Cortex of kidney (tissue), 1 donor: ENCODE measurements at places on chromosomes 6 and 20.

DNA sequence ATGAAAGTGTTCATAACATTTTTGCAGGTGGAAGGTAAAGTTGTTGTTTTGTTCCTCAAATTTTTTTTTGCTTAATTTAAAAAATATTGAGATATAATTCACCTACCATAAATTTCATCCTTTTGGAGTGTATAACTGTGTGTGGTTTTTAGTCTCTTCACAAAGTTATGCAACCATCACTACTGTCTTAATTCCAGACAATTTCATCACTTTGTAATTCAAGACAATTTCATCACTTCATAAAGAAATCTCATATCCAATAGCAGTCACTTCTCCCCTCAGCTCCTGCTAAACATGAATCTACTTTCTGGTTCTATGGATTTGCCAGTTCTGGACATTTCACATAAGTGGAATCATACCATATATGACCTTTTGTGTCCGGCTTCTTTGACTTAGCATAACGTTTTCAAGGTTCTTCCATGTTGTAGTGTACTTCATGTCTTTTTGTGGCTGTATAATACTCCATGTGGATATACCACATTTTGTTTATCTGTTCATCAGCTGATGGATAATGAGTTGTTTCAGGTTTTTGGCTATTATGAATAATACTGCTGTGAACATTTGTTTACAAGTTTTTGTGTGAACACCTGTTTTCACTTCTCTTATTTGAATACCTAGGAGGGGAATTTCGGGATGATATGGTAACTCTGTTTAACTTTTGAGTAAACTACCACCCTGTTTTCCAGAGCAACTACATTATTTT, 18.8 kb downstream of the ZFAND3 start:
- no peak for DNase-seq

- no peak for DNase-seq
These were observed 67.0 kb downstream of the RIPOR2 start for GRCh38 chr6:24868765-24869164.

- DNase-seq: no peak
These were observed 2.2 kb downstream of the IFNGR1 start for GRCh38 chr6:137216875-137217553.

GRCh38 chr6:35839019-35839418, 33.9 kb downstream of the LHFPL5 start:
- no peak for DNase-seq

DNA sequence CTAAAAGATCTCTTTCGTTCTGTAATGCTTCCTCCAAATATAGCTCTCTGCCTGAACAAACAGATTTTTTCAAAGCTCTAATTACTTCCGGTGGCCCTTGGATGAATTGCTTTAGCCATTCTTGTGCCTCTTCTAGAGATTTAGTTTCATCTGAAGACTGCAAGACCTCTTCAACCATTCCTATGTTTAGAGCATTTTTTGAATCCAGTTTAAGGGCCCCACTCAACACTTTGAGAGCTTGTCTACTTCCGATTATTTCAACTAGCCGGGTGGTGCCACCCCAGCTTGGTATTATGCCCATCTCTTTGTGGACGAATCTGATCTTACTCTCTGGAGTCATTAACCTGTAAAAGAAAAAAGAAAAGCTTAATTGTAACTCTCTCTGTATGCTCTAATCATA, 23.3 kb downstream of the RNF146 start:
- DNase-seq: no peak

- DNase-seq: no peak
These were observed 590.9 kb upstream of the CITED2 start for GRCh38 chr6:139965393-139965792.

GRCh38 chr20:17693444-17694001, 6.2 kb upstream of the BANF2 start:
- DNase-seq: no peak

- DNase-seq: no peak
These were observed 4.7 kb upstream of the RRAGD start for GRCh38 chr6:89416796-89417195.

- no peak for DNase-seq
These were observed 29.6 kb upstream of the TMEM244 start for GRCh38 chr6:129890701-129891100.

DNA sequence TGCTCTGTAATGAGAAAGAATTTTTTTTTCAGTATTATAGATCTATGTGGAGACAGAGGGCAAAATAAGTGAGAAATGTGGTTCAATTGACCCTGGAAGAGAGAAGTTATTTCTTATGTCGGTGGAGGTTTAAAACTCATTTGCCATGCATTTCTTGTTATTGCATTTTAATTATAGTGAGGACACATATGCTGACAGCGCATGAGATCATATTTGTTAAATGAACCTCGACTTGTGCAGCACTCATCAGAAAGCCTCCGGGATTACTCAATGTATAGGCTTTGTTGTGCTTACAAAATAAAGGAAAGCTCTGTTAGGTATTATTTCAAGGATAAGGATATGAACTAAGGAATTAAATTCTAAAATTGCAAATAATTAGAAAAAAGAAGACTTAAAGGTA, 915.1 kb upstream of the MAP3K7 start:
- DNase-seq: no peak

GRCh38 chr6:30493643-30494250, 4.4 kb downstream of the HLA-E start:
- no peak for DNase-seq

DNA sequence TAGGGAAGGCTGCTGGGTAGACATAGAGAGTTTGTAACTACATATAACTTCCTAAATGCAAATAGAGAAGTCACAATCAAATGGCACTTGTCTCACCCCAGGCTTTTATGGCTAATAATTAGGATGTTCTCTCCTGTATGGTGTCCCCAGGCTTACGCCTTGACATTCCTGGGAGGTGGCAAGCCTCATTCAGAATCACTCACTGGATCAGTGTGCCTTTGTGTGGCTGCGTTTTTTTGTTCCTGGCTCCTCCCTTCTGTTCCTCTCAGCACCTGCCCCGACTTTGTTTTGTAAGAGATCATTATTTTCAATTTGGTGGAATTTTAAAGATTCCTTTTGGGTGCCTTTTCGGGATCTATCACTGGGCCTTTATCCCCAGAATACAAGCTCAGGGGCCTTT, 5.7 kb downstream of the LAMP5 start:
- DNase-seq: no peak

- DNase-seq: no peak
These were observed 36.3 kb upstream of the DACT2 start for GRCh38 chr6:168355716-168356522.

DNA sequence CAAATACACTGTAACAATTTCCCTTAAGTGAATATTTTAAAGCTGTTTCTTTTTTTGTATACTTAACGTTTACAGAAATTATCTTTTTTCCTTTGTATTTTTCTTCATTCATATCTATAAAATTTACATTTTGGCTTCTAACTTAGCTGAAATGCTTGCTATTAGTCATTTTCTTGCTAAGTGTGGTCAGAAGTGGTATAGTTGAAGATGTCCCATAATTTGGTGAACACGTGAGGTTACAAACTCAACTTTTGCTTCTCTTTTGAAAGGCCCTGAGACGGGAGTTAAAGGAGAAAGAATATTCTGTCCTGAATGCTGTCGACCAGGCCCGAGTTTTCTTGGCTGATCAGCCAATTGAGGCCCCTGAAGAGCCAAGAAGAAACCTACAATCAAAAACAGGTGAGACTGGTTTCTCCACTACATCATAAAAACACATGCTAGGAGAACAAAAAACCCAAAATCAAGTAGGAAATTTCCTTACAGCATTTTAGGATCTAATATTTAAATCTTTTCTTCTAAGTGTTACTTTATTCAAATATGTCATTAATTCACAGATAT, 445.0 kb downstream of the UTRN start:
- DNase-seq: no peak

- DNase-seq: no peak
These were observed 7.7 kb downstream of the ZHX3 start for GRCh38 chr20:41309817-41310216.

- DNase-seq: no peak
These were observed 48.5 kb upstream of the OLIG3 start for GRCh38 chr6:137542713-137543112.

DNA sequence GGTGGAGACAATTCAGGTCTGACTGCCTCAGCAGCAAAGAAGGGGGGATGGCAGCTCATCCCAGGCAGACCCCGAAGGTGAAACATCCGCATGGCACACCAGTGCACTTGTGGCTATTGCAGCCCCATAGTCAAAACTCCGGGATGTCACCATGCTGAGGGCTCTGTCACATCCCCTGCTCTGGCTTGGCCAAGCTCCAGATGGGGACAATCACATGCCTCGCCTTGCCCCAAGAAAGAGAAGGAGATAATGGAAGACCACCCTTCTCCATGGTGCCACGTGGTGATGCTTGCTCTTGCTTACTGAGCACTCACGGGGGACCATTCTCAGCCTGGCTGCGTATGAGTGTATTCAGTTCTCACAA, 60.2 kb downstream of the RBM38 start:
- DNase-seq: no peak

DNA sequence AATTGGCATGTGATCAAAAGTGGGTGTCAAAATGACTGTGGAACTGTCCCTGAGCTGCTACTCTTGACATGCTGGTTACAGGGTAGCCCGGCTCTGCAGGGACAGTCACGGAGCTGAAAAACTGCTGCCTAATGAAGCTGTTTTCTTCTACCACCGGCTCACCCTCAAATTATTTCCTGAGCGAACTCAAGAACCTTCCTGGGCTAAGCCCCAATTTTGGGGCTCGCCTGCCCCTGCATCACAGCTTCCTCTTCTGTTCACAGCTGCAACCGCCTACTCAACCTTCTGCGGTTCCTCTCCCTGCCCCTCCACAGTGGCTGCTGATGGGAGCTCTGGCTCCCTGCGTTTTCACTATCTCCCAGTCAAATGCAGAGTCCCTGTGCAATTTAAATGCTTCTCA, 110.8 kb upstream of the MLN start:
- DNase-seq: no peak

- no peak for DNase-seq
These were observed 15.6 kb downstream of the SPATA2 start for GRCh38 chr20:49899541-49900383.

DNA sequence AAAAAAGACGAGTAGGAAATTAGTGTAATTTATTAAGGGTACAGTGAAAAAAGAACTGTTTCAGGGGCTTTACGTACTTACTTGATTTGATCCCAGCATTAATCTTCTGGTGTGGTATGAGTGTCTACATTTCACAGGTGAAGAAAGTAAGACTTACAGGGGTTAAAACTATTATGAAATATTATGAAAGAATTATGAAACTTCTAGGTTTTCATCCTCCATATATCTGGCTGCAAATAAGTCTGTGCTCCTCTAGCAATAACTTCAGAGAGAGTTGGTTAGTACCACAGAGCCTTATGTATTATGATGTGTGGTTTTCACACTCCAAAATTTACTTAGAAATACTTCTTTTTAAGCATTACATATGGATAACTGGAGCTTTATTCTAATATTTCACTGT, 41.9 kb downstream of the ZFAND3 start:
- no peak for DNase-seq

DNA sequence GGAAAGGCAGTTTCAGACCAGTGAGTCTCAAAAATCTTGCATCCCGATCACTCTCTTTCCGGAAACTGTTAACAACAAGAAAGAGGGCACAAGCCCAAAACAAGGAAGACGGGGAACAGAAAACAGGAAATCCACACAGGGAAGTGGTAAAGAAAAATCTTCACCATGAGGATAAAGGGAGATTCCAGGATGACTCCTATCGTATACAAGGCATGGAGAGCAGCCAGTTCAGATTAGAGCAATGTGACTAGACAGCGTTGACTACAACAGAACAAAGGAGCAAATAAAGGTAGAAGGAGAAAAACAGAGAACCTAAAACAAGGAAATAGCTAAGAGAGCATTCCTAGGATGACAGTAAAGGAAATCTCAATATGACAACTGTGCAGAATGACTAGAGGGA, 26.5 kb downstream of the VNN1 start:
- DNase-seq: no peak

- DNase-seq: no peak
These were observed 65.3 kb upstream of the KCNK16 start for GRCh38 chr6:39387785-39388184.

GRCh38 chr20:4763723-4764510, 42.2 kb downstream of the PRND start:
- no peak for DNase-seq

DNA sequence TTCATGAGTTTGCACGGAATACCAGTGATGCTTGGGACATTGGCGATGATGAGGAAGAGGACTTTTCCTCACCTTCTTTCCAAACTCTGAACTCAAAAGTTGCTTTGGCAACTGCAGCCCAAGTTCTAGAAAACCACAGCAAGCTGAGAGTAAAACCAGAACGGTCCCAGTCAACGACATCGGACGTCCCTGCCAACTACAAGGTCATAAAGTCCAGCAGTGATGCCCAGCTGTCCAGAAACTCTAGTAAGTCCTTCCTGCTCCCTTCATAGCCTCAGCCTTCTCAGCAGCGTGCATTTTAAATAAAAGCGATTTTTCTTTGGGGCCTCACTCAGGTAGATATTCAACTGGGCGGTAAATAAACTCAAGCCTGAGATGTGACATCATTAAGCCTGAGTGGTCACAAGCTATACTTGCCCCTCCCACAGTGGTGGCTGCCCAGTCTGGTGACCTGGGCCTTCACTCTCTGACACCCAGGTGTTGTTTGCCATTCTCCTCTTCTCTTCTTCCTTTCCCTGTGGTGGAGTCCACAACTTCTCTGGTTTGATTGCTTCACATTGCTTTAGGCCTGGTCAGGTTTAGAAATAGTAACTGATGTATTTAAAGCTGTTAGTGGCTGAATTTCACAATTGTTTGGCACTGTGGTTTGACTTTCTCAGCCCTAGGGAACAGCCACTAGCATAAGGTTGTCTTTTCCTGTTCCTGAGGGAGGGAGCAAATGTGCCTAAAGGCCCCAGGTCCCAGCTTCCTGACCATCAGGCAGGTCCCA, 21.6 kb upstream of the TMEM217 start:
- no peak for DNase-seq

DNA sequence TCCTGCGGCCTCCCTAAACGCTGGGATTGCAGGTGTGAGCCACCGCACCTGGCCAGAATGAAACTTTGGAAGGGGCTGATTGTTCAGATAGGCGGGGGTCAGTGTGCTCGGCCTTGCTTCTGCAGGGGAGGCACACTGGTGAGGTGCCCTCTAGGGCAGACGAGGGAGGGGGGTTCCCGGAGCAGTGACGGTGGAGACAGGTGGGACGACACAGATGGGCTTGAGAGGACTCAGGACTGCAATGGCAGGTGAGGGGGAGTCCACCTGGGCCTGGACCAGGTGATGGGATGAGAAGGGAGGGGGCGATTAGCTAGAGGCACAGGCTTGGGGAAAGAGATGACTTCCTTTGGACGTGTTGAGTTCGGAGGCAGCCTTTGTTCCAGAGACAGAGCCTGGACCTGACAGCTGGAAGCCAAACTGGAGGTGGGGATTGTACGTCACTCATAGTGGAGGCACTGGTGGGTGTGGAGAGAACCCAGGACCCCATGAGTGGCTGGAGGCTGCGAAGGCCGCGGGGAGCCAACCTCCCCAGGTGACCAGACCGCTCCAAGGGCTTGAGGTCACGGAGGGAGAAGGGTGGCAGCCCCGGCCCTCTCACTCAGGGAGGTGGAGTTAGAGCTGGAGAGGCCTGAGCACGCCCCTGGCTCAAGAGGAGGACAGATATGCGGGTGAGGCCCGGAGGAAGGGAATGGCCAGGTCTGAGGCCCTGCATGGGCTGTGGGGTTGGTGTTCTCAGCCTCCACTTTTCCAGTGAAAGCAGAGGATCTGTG, 10.5 kb upstream of the MAP1LC3A start:
- no peak for DNase-seq
